ENCODE measurements at places on chromosomes 7 and 10.

GRCh38 chr10:117201826-117202225 is 4.5 kb downstream of the KCNK18 start:
- DNase-seq: no peak

- DNase-seq: no peak
These were observed 961.5 kb downstream of the PCDH15 start for GRCh38 chr10:53839440-53840039.

- no peak for DNase-seq
These were observed 195.3 kb downstream of the TPST1 start for GRCh38 chr7:66400400-66400799.

DNA sequence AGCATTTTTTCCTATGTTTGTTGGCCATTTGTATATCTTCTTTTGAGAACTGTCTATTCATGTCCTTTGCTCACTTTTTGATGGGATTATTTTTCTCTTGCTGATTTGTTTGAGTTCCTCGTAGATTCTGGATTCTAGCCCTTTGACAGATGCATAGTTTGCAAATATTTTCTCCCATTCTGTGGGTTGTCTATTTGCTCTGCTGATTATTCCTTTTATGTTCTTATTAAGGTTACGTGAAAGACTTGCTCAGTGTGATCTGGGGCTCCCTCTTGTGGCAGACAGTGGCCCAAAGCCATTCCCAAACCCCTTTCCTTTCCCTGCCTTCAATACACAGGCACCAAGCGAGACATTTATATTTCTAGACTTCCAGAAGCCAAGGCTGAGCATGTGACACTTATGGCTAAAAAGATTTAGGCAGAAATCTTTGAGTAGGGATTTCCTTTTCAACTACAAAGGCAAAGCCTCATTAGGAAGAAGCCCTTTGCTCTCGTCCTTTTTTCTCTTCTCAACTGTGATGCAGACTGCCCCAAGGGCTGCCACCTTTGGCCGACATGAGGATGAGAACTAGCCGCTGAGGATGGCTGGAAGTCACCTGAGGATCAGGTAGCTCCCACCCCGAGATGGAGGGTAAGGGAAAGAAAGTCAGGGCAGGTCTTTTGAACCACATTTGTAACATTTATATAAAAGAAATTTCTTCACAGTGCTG is 23.6 kb downstream of the ST8SIA6 start:
- DNase-seq: no peak

DNA sequence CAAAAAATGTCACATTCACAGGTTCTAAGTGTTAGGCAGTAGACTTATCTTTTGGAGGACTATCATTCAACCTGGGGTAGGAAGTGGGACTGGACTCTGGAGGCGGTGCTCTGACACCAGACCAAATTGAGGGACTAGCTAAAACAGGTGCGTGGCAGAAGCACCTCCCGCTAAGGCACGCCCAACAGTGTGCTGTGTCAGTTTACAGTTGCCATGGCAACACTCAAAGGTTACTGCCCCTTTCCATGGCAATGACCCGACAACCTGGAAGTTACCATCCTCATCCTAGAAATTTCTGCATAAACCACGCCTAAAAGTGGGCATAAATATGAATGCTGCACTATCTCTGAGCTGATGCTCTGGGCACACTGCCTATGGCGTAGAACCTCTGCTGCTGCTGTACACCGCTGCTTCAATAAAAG is 14.0 kb upstream of the BLNK start:
- no peak for DNase-seq

DNA sequence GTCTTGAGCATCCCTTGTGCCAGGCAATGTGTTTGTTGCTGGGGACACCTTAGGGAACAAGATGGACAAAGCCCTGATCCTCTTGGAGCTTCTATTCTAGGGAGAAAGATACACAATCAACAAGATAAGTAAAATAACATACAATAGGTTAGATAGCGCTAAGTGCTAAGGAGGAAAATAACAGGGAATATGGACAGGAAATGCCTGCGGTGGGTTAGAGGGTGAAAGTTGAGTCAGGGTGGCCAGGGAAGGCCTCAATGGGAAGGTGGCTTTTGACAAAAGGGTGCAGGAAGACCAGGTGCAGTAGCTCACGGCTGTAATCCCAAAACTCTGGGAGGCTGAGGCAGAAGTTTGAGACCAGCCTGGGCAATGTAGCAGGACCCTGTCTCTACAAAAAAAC is 38.3 kb upstream of the MYL10 start:
- no peak for DNase-seq

DNA sequence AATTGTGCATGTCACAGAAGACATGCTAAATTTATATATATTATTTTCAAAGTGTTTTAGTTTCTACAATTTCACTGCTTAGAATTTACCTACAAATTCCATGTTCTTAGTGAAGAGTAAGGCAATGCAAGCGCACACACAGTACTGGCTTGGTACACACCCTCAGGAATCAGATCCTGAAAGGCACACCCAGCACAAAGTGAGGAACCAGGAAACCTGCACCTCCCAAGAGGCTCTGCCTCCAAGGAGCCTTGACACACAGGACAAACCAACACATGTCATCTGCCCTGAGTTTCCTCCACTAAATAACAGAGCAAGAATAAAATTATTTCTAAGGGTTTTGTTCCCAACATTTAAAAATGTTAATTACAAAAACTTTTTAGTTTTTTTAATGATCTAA is 156.2 kb downstream of the PARD3 start:
- DNase-seq: no peak

GRCh38 chr10:35843524-35844181 is 201.6 kb upstream of the FZD8 start:
- no peak for DNase-seq

- no peak for DNase-seq
These were observed at the start of gene KAZALD1 for GRCh38 chr10:101061624-101062231. Gene KAZALD1 (plus strand): TSS chr10:101061989. CDS start chr10:101062593, 604 bp downstream.

DNA sequence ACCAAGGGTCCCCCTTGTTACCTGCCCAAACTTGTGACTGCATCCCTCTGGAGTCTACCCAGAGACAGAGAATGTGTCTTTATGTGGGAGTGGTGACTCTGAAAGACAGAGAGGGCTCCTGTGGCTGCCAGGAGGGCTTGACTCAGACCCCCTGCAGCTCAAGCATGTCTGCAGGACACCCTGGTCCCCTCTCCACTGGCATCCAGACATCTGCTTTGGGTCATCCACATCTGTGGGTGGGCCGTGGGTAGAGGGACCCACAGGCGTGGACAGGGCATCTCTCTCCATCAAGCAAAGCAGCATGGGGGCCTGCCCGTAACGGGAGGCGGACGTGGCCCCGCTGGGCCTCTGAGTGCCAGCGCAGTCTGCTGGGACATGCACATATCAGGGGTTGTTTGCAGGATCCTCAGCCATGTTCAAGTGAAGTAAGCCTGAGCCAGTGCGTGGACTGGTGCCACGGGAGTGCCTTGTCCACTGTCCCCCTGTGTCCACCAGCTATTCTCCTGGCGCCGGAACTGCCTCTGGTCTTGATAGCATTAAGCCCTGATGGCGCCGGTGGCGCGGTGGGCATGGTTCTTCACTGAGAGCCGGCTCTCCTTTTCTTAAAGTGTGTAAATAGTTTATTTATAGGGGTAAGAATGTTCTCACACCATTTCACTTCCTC is 19.4 kb upstream of the SH2D4B start:
- DNase-seq: no peak

DNA sequence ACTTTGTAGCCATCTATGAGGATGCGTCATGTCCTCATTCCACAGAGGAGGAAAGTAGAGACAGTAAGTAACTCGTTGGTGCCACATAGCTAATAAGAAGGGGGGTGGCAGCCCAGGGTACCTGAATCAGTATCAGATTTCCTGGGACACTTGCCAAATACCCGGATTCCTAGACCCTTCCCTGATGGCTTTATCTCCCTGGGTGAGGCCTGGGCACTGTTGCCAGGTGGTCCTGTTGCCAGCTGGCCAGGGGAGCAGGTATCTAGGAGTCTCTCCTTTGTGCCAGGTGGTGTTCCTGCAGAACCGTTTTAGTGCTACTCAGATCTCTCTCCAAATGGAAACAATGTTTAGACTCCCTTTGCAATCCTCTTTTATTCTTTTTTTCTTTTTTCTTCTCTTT is 12.7 kb downstream of the SLC29A3 start:
- no peak for DNase-seq

GRCh38 chr7:102933763-102934162 is 21.0 kb downstream of the LRRC17 start:
- no peak for DNase-seq

GRCh38 chr10:114308531-114309363 is 69.7 kb downstream of the VWA2 start:
- no peak for DNase-seq

GRCh38 chr10:132677096-132677472 is 108.9 kb downstream of the NKX6-2 start:
- DNase-seq: no peak

GRCh38 chr7:54847921-54848320 is 88.9 kb upstream of the SEC61G start:
- no peak for DNase-seq

All from activated CD8-positive, alpha-beta memory T cell treated with anti-CD3 and anti-CD28 coated beads for 4 hours (primary cell).